ENCODE measurements at places on chromosomes 12 and 14. TPM values are rescaled to one million over a fixed set of nuclear protein-coding genes. Genes with fewer than 3 reads are reported as not detected.
A peak's percentile ranks its signal among the peaks of the same experiment; 100 is the strongest.

Gene NOP9
- 24.4 TPM for total RNA-seq

Gene HOXC6
- not detected for total RNA-seq

DNA sequence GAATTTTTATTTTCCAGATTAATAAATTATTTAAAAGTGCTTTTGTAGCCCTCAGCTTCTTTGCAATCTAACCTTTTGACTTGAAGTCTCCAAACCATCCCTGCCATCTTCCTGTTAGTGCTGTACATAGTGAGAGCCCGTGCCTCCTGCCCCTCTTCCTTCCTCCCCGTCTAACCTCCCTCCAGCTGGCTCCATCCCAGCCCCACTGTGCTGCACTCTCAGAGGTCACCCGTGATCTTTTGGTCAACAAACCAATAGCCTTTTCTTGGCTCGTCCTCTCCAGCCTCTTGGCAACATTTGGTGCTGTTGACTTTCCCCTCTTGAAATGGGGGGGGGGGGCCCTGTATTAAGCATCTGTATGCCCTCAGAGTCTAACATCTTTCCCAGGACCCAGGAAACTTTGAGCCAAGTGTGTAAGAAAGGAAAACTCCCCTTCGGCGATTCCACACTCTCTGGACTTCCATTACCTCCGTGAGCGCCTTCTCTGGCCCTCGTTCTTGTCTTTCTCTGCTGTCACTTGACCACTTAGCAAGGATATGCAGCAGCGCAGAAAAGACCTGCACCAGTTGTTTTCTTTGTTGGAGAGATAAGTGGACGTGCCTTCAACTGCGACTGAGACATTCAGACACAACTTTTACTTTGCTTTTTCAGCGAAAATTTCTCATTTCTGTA, 44.1 kb downstream of the FBXW8 start:
- peak; percentile 38 for DNase-seq

DNA sequence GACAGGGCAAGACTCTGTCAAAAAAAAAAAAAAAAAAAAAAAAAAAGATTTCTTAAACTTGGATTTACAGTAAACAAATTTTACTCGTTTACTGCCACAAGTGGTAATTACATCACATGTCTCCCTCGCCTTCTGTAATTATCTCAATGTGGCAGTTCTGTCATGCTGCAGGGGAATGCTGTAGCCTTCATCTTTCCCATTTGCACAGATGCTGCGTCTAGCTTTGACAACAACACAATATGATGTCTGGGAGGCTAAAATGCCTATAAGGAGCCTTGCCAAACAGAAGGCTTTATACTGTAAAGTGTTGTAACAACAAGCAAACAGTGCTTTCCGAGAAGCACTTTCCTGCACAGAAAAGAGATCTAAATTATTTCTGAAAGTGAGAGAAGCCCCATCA, 48.7 kb downstream of the ESR2 start:
- no peak for DNase-seq

- no peak for DNase-seq
These were observed 37.8 kb upstream of the C12orf75 start for GRCh38 chr12:105292705-105293104.

DNA sequence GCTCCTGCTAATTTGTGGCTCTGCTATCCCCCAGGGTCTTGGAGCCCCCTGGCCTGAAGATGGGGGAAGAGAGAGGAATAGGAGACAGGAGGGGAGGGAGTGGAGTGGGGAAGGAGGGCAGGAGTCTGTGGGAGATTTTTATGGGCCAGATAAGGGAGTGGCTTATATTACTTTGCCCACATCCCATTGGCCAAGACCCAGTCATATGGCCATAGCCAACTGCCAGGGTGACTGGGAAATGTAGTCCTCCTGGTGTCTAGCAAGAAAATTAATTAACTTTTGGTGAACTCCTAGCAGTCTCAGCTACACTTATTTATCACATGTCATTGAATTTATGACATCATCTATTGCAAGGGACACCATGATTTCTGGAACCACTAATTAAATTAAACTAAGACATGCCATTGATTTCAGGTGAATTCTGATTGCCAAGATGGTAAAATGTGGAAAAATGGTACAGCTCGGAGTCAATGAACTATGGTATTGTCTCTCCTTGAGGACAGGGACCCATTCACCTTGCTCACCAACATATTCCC, 50.3 kb downstream of the ESRRB start:
- DNase-seq, result no peak

DNA sequence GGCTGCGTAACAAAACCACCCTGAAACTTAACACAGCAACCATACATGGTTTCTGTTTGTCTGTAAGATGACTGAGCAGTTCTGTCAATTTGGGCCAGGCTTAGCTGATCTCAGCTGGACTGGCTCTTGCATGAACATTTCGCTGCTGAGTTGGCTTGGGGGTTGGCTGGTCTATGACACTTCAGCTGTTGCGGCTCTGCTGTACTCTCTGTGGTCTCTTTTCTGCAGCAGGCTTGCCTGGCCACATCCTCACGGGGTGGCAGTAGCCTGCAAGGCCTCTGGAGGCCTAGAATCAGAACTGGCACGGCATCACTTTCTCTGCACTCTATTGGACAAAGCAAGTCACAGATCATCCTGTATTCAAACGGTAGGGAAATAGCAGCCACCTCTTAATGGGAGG, 216.2 kb downstream of the BCL11B start:
- DNase-seq, result no peak

- no peak for DNase-seq
These were observed 636 bp downstream of the ZFYVE21 start for GRCh38 chr14:103716091-103716801.

Gene OAS1
- total RNA-seq, result 5.3 TPM

All from heart right ventricle (tissue), 16 donors.